NCI-H2171 (cell line): ENCODE measurements at places on chromosomes 13 and 19.
A peak's percentile ranks its signal among the peaks of the same experiment; 100 is the strongest.

DNA sequence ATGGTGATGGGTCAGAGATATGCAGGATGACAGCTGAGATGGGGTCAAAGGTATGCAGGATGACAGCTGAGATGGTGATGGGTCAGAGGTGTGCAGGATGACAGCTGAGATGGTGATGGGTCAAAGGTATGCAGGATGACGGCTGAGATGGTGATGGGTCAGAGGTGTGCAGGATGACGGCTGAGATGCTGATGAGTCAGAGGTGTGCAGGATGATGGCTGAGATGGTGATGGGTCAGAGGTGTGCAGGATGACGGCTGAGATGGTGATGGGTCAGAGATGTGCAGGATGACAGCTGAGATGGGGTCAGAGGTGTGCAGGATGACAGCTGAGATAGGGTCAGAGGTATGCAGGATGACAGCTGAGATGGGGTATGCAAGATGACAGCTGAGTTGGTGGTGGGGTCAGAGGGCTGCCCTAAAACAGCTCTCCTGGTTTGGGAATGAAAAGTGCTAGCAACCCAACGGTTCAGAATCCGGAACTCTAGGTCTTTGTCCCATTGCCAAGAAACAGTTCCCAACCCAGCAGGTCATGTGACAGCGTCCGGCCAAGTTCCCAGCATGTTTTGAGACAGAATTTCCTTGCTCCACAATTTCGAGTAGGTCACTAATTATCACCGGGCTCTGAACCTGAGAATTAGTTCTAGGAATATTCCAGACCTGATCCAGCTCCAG, 3.2 kb downstream of the SELENOW start:
- no peak for DNase-seq

DNA sequence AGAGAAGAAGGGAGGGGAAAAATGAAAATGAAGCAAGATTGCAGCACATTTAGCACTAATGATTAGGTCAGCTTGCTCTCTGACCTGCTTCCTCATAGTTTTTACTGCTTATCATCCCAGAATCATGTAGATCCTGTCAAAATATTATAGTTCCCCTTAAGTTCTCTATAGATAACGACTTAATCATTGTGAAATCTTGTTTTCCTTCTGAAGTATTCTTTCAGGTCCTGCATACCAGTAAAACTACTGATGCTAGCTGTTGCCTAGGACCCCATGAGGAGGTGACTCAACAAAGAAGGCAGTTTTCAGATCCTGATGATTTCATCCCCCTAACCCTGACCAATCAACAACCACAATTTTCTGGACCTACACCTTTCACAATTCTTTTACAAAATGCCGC, 1131.7 kb downstream of the SLITRK5 start:
- no peak for DNase-seq

- peak; percentile 50 for DNase-seq
These were observed 17.9 kb downstream of the DEDD2 start for GRCh38 chr19:42199440-42200115.

DNA sequence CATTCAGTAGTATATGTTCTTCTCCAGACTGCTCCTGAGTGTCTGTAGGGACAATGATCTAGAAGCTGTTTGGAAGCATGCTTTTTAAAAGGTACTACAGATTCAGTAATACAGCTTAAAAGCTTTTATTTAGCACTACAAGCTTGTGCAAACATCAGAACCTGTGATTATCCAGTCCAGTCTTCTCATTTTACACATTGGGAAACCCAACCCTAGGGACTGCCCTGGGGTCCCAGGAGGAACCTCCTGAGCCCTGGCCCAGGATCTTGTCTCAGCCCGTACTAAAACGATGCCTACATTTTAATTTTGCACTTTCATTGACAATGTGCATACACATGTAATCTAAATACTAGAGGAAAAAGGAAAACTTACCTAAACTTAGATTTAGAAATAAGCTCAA, 12.5 kb downstream of the DOCK9 start:
- DNase-seq: no peak

- DNase-seq: no peak
These were observed 15.1 kb upstream of the ATP11A start for GRCh38 chr13:112674412-112675365.

DNA sequence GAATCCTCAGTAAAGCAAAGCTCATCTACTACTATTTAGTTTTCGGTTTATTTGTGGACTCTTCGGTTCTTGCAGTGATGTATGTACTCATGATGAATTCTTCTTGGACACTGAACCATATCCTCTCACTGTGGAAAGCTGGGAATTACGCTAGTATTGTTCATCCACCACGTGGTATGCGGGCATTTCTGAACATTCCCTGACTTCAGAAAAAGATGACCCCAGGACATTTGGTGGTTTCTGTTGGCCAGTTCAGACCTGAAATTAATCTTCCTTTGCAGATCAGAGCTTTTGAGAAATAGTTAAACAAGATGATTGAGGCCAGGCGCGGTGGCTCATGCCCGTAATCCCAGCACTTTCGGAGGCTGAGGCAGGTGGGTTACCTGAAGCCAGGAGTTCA, 25.3 kb upstream of the FBN3 start:
- no peak for DNase-seq

GRCh38 chr19:18057557-18057956, 29.2 kb downstream of the IL12RB1 start:
- DNase-seq: peak; percentile 27

DNA sequence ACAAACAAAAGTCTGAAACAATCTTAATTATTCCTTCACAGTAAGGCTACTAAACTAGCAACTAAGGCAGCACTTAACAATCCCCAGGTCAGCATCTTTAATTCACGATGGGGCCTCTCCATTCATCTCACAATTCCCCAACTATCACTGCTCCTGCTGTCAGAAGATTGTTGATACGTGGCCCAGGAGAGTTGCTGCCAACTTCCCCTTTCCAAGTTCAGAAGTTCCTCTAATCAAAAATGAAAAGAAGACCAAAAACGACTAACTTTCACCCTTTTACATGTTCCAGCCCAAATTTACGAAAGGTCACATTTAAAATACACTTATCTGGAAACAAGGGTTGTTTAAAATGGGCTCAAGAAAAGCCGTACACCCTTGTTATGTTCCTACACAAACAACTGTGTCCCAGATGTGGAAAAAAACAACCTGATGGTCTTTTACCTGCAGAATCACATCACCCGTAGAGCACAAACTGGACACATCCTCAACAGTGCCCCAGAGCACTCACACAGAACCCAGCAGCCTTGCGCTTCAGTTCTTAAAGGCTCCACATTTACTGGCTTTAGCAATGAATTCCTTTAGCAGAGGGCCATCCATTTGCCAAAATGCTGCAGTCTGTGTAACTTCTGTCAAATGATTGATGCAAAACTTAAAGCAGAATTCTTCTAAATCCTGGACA, 38.0 kb downstream of the PHF11 start:
- DNase-seq: no peak

DNA sequence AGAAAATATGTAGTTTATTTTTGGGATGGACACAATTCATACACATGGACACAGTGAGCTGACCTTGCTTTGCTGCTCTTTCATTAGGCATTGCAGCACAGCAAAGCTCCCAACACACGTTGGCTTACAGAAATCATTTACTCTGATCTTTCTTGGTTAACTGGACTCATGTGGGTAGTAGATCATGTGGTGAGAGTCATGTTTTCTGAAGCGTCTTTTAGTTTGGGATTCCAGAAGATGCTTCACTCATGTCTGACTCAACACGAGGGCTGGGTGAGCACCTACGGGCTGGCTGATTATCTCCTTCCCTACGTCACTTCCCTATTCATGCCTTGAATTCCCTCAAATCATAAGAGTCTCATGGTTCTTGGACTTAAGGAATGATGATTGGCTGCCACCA, 12.1 kb upstream of the LGALS16 start:
- DNase-seq: no peak

DNA sequence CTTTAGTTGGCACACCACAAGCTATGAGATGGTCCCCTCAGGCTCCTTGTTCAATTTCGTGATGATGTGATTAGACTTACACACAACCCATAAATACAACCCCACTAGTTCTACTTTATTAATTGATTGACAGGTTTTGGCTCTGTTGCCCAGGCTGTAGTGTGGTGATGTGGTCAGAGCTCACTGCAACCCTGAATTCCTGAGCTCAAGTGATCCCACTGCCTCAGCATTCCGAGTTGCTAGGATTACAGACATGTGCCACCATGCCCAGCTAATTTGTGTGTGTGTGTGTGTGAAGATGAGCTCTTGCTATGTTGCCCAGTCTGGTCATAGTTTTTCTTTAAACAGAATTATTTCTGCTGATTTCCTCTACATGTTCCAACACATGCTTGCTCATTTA, 17.5 kb upstream of the HTR2A start:
- DNase-seq: no peak

GRCh38 chr19:3499738-3500428, 591 bp downstream of the DOHH start:
- no peak for DNase-seq

DNA sequence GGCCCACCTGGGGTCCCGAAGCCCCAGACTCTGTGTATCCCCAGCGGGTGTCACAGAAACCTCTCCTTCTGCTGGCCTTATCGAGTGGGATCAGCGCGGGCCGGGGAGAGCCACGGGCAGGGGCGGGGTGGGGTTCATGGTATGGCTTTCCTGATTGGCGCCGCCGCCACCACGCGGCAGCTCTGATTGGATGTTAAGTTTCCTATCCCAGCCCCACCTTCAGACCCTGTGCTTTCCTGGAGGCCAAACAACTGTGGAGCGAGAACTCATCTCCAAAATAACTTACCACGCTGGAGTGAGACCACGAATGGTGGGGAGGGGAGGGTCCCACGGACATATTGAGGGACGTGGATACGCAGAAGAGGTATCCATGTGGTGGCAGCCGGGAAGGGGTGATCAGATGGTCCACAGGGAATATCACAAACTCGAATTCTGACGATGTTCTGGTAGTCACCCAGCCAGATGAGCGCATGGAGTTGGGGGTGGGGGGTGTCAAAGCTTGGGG, 1.0 kb upstream of the ICAM5 start:
- DNase-seq: peak; percentile 4

DNA sequence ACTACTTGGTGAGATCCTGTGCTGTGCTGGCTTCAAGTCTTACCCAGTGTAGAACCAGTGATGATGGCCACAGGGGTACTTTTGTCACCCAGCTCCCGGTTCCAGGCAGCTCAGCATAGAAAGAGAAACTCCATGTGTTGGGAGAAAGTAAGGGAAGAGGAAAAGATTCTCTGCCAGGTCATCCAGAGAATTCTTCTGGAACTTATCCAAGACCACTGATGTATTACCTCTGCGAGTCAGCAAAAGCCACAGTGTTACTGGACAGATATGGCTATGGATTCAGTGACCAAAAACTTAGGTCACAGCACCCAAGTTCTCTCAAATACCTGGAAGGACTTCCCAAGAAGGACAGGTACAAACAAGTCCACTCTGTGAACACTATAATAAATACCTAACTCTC, 399.5 kb upstream of the MIR17HG start:
- DNase-seq: no peak

GRCh38 chr13:26983543-26984320, 187.9 kb downstream of the USP12 start:
- no peak for DNase-seq

GRCh38 chr13:33445024-33445423, 159.5 kb upstream of the STARD13 start:
- no peak for DNase-seq

GRCh38 chr19:50361290-50362029, 4.0 kb downstream of the NAPSA start:
- DNase-seq: no peak

GRCh38 chr13:90420683-90421082, 926.8 kb upstream of the MIR17HG start:
- no peak for DNase-seq

DNA sequence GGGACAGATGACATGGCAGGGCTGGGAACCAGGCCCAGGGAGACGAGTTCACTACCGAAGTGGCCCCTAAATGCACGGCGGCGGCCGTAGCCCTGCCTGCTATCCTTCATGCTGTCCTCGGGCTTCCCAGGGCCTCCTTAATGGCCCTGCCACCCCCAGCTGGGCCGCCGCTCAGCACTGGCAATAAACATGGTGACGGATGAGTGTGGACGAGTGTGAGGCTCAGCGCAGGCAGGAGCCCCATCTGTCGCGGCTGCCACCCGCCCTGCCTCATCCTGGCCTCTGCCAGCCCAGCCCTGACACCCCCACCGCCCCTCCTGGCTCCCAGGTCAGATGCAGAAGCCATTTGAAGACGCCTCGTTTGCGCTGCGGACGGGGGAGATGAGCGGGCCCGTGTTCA, 13.6 kb downstream of the PIN1 start:
- DNase-seq: peak; percentile 74

DNA sequence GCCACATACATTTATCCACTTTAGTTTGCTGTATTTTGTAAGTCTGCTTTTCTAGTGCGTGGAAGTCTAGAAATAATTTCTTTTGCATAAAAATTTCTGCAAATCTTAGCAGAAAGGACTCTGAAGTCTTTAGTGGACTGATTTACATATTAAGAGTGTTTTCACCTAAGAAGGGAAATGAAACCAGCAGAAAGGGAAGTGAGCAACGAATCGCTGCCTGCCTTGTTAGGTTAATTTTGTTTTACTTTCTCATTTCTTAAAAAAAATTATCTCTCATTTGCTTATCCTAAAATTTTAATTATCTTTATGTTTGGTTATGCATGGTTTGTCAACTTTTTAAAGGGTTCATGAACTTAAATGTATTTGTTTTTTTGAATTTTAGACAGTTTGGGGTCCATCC, 767 bp upstream of the GPR18 start:
- DNase-seq: no peak

DNA sequence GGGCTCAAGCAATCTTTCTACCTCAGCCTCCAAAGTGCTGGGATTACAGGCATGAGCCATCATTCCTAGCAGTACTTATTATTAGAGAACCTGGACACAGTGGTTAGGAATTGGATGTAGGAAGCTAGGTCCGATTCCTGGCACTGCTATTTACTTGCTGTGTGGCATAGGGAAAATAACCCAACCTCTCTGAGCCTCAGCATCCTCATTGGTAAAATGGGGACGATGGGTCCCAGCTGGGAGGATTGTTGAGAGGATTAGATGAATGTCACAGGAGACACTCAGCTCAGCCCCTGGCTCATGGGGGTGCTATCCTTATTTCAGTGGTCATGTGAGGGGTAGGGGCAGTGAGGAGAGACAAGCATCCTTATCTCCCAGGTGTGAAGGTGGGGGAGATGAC, 6.8 kb upstream of the PEPD start:
- no peak for DNase-seq

- no peak for DNase-seq
These were observed 418.9 kb downstream of the KLF12 start for GRCh38 chr13:73715114-73715910.

- DNase-seq: no peak
These were observed 4.6 kb downstream of the PPP5C start for GRCh38 chr19:46351241-46352041.

GRCh38 chr13:85277748-85278147, 521.5 kb downstream of the SLITRK6 start:
- DNase-seq: no peak

DNA sequence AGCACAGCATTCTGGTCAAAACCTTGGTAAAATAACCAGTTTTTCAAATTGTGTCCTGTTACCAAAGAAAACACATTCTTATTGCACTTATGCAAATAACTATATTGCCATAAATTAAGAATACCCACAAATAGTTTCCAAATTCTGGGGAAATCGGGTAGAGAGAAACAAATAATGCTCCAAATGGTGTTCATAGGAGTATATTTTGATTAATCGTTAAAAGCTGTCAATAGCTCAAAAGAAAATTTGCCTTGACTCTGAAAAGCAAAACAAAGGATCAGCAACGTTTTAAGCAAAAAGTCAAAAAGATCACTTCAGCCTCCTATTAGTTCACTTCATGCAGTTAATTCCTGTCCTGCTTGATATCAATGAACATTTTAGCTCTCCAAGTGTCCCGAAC, 22.2 kb upstream of the CEACAM21 start:
- DNase-seq: no peak

- DNase-seq: no peak
These were observed 4.0 kb downstream of the BRD4 start for GRCh38 chr19:15328312-15328711.

GRCh38 chr13:83274679-83275078, 607.6 kb downstream of the SLITRK1 start:
- DNase-seq: no peak
